ENCODE measurements at places on chromosomes 6 and 20.
A peak's percentile ranks its signal among the peaks of the same experiment; 100 is the strongest.

DNA sequence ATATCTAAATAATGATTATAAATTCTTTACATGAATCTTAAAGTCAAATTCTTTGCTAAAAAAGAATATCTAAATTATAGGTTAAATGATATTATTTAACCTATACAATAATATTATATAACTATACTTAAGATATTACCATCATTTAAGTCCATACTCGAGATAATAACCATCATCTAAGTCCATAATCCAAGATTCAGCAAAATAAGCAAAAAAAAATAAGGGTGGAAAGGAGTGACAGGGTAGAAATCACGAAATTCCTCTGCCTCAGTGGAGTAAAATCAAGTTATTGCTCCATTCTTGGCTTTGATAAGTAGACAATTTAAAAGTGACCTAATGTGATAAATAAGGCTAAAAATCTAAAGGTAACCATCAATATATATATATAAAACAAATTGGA, 9.7 kb downstream of the IL17A start:
- DNase-seq, result no peak

- no peak for DNase-seq
These were observed 144.0 kb downstream of the UST start for GRCh38 chr6:148890652-148891404.

GRCh38 chr6:137165375-137166246, 7.8 kb downstream of the IL22RA2 start:
- DNase-seq, result no peak

- no peak for DNase-seq
These were observed 37.0 kb downstream of the VSTM2L start for GRCh38 chr20:37939701-37940560.

DNA sequence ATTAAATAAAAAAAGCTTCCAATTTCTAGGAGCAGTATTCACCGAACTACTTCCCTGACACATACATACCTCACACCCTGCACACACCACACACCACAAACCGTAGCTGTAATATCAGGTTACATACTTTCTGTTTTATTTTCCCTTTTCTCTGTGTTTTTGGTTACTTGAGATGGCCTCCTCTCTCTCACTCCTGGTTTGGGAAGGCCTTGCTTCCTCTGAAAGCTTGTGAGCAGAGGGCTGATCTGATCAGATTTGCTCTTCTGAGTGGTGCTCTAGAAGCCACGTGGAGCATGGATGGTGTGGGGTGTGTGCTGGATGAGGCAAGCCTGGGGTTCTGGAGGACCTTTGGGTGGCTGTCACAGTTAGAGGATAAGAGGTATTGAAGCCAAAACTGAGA, 20.9 kb downstream of the UTRN start:
- no peak for DNase-seq

DNA sequence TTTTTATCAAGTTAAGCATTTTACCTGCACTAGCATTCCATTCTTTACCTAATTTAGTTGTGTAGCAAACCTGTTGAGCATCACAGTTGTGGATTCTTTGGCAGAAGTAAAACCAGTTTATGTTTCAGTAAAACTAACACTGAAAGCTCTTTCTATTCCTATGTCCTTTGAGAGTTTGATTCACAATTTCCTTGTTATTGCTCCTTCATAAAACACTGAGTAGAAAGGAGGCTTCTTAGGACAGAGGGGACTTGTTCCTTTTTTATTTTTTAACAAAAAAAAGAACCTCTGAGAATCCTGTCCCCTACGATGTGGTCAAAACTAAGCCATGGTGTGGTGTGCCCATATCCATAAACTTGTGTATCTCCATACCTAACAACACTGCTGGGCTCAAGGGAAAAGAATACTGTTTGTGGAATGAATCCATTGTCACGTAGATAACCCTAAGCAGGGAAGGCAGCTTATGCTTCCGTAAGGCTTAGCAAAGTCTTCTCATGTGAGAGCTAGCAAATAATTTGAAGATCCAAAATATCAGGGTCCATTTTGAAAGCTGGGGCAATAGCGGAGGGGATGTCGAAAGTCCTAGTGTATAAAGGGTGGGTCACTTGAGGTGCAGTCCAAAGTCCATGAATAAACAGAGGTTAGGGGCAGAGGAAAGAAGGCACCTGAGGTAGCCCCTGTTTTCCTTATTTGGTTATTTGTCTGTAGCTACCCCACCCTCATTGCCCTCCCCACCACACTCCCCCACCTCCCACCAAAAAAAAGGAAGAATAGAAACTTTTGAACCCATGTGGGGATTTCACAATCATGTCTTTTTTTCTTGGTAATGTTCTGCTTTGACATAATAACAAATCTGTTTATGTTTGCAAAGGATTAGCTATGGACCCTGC, 71.0 kb downstream of the PLAGL1 start:
- DNase-seq, result no peak

- DNase-seq, result no peak
These were observed 30.8 kb downstream of the FBXO5 start for GRCh38 chr6:152952045-152952444.

DNA sequence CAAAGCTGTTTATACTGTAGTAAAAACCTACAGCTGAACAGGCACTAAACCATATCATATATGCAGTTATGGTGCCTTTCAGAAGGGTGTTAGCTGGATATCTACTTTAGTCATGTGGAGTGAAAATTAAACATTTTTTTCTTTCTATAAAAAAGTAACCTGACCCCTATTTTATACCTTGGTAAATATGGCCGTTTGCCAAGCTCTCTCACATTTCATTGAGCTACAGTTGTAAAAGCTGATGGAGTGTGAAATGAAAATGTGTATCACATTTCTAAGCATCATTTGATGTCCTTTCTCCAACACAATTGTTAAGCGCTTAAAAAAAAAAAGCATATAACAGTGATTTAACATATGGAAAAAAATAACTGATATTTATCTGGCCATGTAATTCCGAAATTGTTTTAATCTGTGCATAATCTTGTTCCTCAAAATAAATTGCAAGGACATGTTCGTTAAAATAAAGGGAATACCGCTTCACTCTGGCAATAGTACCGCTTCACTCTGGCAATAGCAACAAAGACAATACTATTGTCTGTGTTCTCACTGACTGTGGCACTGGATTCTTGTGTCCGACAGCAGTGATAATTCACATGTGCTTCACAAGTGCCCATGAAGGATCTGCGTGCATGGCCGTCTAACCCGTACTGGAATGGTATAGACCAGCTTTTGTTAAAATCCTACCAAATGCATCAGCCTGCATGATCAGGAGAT, 391.8 kb upstream of the SOX4 start:
- no peak for DNase-seq

GRCh38 chr6:45377043-45377553, 636 bp downstream of the SUPT3H start:
- DNase-seq, result no peak

DNA sequence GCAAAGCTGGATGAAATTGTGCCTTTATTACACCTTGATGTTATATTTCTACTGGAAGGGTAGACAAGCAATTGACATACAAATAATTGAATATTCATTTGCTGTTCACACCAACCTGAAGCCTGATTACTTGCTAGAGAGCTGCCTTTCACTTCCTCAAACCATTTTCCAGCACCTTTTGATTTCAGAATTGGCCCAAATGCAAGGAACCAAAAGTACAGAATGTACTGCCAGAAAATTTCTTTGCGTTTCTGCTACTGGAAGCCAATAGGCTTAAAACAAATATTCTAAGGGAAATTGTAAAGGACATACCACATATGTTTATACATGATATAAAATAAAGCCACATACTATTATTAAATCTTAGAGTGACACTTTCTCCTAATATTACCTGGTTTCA, 94.5 kb downstream of the RFPL4B start:
- DNase-seq, result no peak

DNA sequence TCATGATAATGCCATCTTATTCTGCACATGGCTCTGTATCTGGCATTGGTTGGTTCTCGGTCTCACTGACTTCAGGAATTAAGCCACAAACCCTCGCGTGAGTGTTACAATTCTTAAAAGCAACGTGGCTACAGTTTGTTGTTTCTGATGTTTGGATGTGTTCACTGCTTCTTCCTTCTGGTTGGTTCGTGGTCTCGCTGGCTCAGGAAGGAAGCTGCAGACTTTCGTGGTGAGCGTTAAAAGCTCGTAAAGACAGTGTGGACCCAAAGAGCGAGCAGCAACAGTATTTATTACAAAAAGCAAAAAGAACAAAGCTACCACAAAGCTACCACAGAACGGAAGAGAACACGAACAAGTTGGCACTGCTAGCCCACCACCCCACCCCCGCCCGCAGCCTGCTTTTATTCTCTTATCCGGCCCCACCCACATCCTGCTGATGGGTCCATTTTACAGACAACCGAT, 51.1 kb downstream of the MYLIP start:
- no peak for DNase-seq

DNA sequence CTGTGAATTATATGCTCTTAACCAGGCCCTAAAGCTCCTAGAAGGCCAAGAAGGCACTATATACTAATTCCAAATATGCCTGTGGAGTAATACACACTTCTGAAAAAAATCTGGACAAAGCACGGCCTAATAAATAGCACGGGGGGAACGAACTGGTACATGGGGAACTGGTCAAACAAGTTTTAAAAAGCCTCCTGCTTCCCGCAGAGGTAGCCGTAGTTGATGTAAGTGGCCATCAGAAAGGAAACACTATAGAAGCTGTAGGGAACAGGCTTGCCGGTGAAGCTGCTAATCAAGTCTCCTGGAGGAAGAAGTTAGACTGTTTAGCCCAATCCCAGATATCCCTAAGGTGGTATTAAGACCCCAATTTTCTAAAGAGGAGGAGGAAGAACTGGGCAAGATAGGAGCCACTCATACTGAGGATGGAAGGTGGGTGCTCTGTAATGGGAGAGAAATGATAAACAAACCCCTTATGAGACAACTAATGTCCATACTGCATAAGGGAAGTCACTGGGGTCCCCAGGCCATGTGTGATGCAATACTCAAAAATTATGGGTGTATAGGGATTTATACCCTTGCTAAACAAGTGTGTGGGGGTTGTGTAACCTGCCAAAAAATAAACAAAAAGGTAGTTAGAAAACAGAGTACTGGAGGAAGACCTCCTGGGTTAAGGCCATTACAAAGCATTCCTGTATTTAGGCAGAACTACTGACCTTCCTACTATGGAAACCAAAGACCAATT, 27.1 kb upstream of the ZNF318 start:
- DNase-seq, result no peak

GRCh38 chr20:31674895-31675827, 37.4 kb downstream of the COX4I2 start:
- peak; percentile 32 for DNase-seq

DNA sequence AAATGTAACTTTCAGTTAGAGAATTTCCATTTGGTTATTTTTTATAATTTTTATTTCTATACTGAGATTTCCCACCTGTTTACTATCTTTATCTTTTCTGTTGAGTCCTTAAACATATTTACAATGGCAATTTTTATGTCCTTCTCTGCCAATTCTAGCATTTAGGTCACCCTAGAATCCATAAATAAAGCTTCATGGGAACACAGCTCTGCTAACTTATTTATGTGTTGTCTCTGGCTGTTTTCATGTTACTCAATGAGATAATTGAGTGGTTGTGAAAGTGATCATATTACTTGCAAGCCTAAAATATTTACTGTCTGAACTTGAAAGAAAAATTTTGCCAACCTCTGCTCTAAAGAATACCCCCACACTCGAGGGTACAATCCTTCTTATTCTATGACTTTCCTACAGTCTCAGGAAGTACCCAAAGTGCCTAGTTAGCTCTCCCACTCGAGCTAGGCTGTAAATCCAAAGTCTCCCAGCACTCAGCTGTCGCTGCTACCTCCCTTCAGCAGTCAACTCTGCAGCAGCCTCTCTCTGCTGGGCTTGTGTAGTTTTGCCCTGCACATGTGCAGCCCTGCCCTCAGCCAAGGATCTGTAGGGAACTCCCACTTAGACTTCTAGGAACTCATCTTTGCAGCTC, 53.5 kb upstream of the GCLC start:
- DNase-seq, result no peak

- DNase-seq, result peak; percentile 76
These were observed 1.2 kb downstream of the EZR start for GRCh38 chr6:158817728-158818580.

- DNase-seq, result no peak
These were observed 1.2 kb downstream of the SPDEF start for GRCh38 chr6:34555007-34555322.

DNA sequence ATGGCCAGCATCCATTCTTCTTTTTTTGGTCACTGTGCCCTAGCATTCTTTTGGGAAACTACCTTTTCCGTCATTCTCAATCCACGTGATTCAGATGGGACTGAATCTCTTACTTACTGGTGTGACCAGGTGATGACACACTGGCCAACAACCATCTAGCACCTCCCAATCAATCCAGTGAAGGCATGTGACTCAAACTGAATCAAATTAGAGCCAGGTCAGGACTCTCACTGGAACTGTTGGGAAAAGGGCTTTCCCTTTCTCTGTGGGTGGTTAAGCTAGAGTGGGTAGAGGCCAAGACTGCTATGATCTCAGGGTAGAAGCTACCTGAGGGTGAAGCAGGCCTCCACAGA, 36.2 kb upstream of the ZMYND8 start:
- no peak for DNase-seq

- DNase-seq, result no peak
These were observed 290.2 kb upstream of the CNR1 start for GRCh38 chr6:88456221-88456859.

DNA sequence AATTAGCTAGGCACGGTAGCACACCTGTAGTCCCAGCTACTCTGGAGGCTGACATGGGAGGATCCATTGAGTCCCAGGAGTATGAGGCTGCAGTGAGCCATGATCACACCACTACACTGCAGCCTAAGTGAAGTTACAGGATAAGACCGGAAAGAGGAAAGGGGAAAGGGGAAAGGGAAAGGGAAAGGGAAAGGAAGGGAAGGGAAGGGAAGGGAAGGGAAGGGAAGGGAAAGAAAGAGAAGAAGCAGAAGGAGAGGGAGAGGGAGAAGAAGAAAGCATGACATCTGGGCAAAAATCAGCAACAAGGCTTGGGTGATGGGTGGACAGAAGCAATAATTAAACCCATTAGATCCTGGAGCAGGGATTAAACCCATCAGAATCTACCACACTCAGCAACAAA, 101.7 kb upstream of the RAB32 start:
- no peak for DNase-seq

GRCh38 chr6:105015482-105015881, 58.6 kb downstream of the LIN28B start:
- no peak for DNase-seq

- DNase-seq, result no peak
These were observed 39.9 kb downstream of the ANKRD60 start for GRCh38 chr20:58188527-58188926.

GRCh38 chr6:84093441-84094435, 60.2 kb downstream of the MRAP2 start:
- DNase-seq, result no peak

GRCh38 chr6:10682355-10682988, 11.9 kb downstream of the C6orf52 start:
- no peak for DNase-seq
